ENCODE measurements at places on chromosomes 6 and 20. TPM values are rescaled to one million over a fixed set of nuclear protein-coding genes. Genes with fewer than 3 reads are reported as not detected.
A peak's percentile ranks its signal among the peaks of the same experiment; 100 is the strongest.

- no peak for DNase-seq
These were observed 85.9 kb downstream of the SMLR1 start for GRCh38 chr6:130913120-130913519.

GRCh38 chr6:23420659-23421350 is 705.2 kb upstream of the NRSN1 start:
- peak; percentile 13 for DNase-seq

DNA sequence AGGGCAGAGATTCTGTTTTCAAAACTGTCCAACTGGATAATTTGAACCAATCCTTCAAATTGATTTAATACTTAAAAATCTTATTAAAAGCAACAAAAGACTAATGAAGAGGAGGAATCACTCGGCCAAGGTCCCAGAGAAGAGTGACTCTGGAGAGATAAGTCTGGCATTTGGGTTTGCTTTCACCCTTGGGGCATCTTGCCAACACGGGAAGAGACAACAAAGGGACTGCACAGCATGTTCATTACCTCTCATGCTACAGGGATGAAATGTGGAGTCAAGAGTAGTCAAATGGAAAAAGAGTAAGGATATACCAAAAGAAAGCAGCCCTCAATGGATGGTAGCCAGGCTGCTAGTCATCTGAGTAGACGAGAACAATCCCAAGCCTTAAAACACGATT is 68.2 kb downstream of the KHDRBS2 start:
- no peak for DNase-seq

GRCh38 chr6:106546691-106547414 is 82.4 kb downstream of the RTN4IP1 start:
- DNase-seq = peak; percentile 86

- DNase-seq = no peak
These were observed 4.8 kb downstream of the TRPC4AP start for GRCh38 chr20:35087791-35088190.

DNA sequence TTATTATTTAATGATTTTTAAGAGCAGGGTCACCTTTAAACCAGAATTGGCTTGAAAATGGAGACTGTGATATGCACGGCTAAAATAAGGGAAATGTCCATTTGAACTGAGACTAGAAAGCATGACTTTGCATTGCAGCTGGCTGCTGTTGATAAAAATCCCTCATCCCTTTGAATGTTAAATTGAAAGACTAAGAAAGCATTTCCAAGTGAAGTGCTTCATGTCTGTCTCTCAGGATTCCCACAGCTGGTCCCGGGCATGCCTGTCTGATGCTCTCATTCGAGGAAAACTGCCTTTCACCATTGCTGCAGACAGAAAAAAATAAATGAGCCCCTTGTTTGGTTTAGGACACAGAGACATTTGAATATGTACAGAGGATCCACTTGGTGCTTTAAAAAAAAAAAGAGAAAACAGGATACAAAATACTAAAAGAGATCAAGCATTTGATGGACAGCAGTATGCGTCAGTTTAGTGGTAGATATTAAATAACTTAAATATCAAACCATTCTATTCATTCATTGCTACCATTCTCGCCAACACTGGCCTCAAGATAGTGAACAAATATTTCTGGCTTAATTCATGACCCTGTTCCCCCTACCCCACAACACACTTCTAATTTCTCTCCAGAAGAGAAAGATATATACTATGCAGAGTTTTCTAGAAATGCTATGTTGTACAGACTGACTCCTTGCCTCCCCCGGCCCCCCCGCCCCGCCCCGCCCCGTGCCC is 55.0 kb downstream of the TBC1D7 start:
- no peak for DNase-seq

GRCh38 chr6:19713984-19714383 is 123.2 kb upstream of the ID4 start:
- DNase-seq = no peak

GRCh38 chr6:40722553-40723258 is 135.5 kb upstream of the LRFN2 start:
- no peak for DNase-seq

GRCh38 chr6:37694259-37694658 is 3.4 kb downstream of the MDGA1 start:
- DNase-seq = no peak

DNA sequence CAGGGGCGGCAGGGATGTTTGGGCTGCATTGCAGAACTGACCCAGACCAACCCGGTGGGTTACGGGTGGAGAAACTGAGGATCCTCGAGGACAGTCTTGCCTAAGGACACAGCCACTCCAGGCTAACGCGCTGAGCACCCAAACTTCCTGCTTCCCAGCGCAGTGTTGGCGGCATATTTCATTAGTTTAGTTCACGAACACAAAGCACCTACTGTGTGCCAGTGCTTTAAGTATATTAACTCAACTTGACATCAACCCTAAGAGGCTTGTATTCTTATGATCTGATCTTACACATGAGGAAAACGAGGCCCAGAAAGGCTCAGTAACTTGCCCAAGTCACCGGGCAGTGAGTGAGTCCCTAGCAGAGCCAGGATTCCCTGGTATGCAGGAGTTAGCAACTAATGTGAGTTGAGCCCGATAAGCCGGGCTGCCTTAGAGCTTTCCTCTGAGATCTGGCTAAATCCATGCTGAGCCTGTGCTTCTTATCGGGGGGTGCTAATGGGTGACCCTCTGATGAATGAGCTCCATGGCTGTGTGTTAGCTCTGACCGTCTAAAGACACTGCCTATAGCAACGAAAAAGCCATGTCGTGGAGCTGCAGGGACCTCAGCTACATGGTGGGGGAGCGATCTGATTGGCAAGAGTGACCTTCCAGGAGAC is 92.7 kb downstream of the CD40 start:
- no peak for DNase-seq

DNA sequence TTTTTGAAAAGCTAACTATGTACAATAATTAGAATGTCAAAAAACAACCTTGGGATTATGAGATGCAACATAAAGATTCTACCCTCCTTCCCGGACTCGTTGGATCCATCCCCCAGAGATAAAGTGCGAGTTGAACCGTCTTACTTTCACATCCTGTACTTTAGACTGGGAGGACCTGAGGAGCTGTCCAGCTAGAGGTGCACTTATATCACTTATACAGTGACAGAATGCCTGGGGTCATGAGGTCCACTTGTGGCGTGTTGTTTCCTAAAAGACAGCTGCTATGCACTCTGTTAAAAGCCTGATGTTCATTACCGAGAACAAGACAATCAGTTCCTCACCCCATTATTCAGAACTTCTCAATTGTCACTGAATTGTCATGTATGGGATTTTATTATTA is 2.1 kb downstream of the CDS2 start:
- no peak for DNase-seq

DNA sequence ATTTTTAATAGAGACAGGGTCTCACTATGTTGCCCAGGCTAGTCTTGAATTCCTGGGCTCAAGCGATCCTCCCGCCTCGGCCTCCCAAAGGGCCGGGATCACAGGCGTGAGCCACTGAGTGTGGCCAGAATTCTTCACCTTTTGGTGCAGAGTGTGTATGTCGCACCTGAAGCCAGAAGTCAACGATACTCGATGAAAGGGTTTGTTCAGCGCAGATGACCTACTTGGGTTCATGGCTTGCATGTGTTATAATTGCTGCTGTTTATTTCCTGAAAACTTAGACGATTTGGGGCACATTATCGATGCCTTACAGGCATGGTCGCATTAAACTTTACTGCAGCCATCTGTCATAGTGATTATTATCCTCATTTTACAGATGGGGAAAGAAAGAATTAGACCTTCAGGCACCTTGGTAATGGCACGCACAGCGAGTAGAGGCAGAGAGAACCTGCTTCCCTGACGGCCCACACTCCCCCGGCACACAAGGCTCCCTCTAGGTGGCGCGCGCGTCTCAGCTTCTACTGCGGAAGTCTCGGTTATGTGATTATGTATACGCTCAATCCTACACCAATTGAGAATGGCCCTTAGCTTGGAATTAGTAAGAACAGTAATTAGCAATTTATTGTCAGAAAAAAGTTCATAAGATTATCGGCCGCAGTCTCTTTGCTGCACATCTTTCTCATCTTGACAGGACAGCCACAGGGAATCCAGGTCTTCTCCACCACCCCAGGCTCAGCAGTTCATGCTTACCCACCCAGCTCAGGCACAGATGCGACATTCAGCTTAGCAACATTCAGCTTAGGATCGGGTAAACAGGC is 212.8 kb upstream of the PROKR2 start:
- peak; percentile 54 for DNase-seq

DNA sequence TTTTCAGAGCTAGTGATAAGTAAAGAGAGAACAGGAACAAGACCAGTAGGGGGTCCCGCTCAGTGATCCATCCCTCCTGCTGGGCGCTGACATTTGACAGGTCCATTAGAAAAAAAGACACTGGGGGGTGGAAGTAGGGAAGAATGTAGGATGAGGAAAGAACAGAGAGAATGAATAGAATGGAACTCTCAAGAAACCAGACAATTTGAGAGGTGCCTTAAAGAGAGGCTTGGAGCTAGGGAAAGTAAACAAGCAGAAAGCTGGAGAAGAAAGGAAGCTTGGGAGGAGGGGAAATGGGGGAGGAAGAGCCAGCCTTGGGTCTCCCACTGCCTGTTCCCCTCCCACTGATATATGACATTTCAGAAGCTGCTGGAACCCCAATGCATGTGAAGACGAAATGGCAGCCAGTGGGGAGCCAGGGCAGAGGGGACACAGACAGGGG is 8.4 kb downstream of the GABBR1 start:
- no peak for DNase-seq

DNA sequence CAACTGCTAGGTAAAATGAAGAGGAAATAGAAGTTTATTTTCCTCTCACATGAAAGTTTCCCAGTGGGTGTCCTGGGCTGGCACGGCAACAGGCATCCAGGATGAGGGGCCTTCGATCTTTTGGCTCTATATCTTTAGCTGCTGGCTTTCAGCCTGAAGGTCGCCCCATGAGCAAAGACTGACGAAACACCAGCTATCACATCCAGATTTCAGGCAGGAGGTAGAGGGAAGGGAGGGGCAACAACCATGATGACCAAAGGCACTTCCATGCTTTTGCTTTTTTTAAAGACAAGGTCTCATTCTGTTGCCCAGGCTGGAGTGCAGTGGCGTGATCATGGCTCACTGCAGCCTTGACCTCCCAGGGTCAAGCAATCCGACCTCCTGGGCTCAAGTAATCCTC is 387.9 kb downstream of the RNGTT start:
- DNase-seq = no peak

DNA sequence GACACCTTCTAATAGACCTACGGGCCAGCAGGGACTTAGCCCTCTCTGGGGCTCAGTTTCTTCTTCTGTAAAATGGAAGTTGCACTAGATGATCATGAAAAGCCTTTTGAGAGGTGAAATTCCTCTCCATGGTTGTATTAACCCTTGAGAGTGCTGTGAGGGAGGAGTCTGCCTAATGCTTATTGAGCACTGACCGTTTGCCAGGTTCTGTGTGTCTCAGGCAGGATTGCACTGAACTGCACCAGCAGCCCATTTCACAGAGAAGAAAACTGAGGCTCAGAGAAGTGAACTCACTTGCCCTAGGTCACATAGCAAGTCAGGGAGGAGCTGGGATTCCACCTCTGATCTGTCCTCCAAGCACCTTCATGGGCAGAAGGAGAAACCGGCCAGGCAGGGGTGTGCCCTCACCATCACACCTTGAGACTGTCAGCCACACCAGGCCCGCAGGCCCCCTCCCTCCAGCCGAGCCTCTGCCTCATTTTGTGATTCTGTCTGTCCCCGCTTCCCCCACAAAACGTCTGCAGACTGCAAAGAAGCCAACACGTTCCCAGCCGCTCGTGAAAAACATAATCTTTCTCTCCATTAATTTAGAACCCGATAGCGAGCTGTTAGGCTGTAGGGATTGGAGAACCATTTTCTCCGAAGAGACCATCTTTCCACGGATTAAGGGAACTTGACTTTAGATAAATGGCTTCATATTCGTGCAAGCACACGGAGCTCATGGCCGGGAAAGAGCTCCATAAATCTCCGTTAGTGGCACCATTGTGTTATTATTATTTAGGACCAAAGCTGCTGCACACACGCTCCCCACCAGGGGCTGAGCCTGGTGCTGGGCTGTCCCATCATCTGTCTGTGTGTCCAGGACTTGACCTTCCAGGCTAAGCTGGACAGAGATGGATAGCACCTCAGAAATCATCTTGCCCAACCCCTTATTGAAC is 46.0 kb downstream of the KIAA1755 start:
- no peak for DNase-seq

- peak; percentile 81 for DNase-seq
These were observed 806 bp downstream of the LEMD2 start for GRCh38 chr6:33787954-33788693.

DNA sequence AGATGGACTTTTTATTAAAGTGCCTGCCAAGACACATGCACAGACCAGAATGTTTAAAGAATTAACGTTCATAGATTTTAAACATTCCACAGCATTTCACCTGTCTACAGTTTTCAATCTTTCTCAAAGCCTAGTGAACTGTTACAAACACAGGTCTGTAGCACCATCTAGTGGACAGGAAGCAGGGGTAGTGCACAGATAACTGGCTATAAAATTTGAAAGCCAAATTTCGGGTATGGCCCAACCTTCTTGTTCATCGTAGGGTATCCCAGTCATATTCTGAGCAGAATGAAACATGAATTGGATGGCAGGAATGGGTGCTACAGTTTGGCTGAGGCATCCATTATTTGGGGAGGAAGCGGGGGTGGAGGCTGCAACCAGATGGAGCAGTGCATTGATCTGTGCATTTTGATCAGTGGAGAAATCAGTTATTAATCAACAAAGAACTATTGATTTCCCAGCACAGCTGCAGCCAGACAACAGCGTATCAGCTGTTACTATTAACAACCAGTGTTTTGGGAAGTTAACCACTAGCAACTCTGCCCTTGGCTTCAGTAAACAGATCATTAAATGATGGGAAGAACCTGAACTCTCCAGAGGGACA is 56.1 kb upstream of the B3GAT2 start:
- DNase-seq = peak; percentile 17

DNA sequence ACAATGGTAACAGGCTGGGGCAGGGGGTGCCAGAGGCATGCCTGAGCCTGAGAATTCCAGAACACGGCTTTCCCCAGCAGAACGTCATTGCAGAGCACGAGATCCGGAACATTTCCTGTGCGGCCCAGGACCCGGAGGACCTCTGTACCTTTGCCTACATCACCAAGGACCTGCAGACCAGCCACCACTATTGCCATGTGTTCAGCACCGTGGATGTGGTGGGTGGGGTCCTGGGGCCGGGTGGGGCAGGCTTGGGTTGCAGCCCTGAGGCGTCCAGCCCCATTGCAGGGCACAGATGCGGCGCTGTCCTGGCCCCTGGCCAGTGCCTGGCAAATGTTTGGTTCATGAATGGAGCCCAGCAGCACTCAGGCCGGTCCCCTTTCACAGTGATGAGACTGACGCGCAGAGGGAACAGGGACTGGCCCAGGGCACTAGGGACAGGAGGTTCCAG is 57.1 kb downstream of the TCP11 start:
- DNase-seq = no peak

GRCh38 chr20:63657937-63658748 is at the start of gene RTEL1:
Gene RTEL1, plus strand, starts transcription at chr20:63658312. Its CDS starts 1,091 bp downstream, at chr20:63659403.
- peak; percentile 87 for DNase-seq

Gene TGM3
- not detected for total RNA-seq

Gene COL9A1
- total RNA-seq = not detected

Gene SNAP25
- 2.9 TPM for total RNA-seq

Gene ACSS2
- 23.8 TPM for total RNA-seq

Gene PTCRA
- total RNA-seq = not detected

Gene DEF6
- total RNA-seq = 8.9 TPM

Gene PPP1R16B
- 0.03 TPM for total RNA-seq

Gene GPSM3
- 80.6 TPM for total RNA-seq

Gene MATN4
- not detected for total RNA-seq

Gene SMLR1
- total RNA-seq = not detected

Gene POU3F2
- 1.6 TPM for total RNA-seq

Gene MAS1
- total RNA-seq = not detected

Gene PHACTR3
- not detected for total RNA-seq

All from HT1080 (cell line).